ENCODE measurements at places on chromosomes 5 and 9.

DNA sequence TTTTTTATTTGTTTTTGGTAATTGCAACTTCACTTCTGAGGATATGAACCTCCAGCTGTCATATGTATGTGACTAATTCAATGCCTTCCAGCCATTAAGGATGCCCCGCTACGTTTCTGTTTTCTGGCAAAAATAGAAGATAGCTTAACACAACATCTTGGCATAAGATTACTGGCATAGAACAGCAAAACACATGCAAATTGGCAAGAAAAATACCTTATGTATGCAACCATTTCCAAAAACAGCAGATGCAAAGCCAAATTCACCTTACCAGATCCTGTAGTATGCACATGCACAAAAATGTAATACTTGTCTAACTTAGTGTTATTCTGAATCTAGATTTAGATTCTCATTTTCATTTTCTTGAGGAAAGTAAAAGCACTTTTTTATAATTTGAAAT is 461.1 kb upstream of the CYLC2 start:
- DNase-seq, result no peak

GRCh38 chr9:36902080-36902716 is 131.9 kb downstream of the PAX5 start:
- no peak for DNase-seq

DNA sequence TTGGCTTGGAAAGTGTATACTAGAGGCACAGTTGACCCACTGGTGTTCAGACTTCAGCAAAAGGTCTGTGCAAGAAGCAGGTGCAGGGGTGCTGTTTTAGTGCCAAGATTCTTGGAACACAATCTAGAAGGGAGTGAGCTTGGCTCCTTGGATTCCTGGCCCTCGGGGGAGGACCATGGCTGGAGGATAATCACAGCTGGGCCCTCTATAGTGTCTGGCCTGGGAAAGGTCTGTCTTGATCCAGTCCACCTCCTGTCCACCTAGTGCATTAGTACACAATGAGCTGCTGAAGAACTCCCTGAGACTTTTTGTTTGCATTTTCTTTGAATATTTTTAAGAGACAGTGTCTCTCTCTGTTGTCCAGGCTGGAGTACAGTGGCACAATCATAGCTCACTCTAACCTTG is 50.4 kb upstream of the PLPP1 start:
- DNase-seq, result no peak

GRCh38 chr9:126558051-126558665 is 55.6 kb upstream of the LMX1B start:
- DNase-seq, result peak; percentile 76

- DNase-seq, result no peak
Measured at GRCh38 chr5:115588640-115589039, 13.6 kb downstream of the TICAM2 start.

- DNase-seq, result no peak
Measured at GRCh38 chr9:100082782-100083181, 16.0 kb downstream of the ERP44 start.

- DNase-seq, result no peak
Measured at GRCh38 chr5:143715616-143716015, 96.3 kb upstream of the HMHB1 start.

GRCh38 chr9:27440888-27441740 is 83.0 kb upstream of the IFNK start:
- no peak for DNase-seq

GRCh38 chr5:50730336-50730735 is 63.9 kb downstream of the PARP8 start:
- no peak for DNase-seq

DNA sequence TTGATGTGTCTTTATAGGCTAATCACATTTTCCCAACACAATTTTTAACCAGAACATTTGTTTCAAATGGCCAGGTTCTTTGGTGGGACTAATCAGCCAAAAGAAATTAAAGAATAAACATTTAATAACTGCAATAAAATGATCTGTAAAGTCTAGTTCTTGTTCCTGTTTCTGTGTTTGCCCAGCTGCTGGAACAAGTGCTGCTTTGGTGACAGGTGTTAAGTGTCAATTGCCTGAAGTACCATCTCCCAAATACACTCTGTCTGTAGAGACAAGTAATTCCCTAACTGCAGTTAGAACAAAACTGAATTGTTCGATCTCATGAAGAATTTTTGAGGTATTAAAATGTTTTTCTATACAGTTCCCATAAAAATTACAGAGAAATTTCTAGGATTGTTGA is 402.3 kb upstream of the CHD1 start:
- DNase-seq, result no peak

- peak; percentile 5 for DNase-seq
Measured at GRCh38 chr5:103829585-103829984, 267.0 kb upstream of the NUDT12 start.

DNA sequence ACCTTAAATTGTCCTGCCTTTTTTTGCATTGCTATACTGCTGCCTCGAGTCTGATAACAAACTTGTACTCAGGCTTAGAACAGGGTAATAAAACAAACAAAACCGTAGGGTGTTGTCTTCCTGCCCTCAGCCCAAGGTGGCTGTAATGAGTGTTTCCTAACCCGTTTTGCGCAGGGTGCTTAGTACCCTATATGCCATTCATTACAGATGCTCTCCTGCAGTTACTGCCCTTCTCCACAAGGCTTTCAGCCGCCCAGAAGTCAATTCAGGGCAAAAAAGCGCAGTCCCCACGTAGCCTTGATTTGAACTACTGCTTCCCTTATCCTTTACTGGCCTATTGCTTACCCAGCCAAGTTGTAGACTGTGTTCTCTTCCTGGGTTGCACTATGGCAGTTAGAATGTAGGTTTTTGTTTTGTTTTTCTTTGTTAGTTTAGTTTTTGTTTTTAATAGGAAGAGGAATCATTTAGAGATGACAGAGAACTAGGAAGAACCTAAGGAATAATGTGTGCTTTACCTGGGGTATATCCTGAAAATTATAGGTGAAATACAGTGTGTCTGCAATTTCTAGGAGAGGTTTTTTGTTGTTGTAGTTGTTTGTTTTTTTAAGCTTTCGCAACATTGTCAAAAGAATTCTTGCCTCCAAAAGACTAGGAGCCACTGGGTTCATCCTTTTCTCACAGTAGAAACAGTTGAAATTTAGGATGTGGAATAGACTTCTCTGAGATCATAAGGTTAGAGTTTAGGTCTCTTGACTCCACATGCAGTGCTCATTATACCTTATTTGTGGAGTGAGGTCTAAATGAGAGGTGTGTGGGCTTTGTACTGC is 1.3 kb downstream of the HMGXB3 start:
- DNase-seq, result peak; percentile 74

DNA sequence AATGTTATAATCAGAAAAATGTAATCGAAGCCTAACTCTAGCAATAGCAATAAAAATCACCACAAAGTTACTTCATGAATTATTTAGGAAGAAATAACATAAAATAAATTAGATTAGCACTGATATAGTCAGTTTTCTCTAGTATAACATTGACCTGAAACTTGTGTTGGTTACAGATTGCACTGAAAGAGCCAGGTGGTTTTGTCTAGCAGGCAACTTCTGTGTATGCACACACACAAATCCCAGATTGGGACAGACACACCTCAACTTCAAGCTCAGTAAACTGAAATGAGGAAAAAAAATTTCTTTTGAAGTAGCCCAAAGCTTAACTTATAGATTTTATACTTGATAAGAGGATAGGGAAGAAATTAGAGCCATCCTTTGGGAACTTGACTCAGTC is 129.3 kb downstream of the EFNA5 start:
- DNase-seq, result no peak
